ENCODE measurements at places on chromosomes 16 and 17. TPM values are rescaled to one million over a fixed set of nuclear protein-coding genes. Genes with fewer than 3 reads are reported as not detected.

Gene HEXIM2
- 4.3 TPM for total RNA-seq

Gene CAMTA2
- 17.7 TPM for total RNA-seq

Gene CYB5B
- 19.1 TPM for total RNA-seq

Gene FOXF1
- total RNA-seq: 0.58 TPM

Gene IGFBP4
- total RNA-seq: 438 TPM

Gene CCDC137
- total RNA-seq: 6.2 TPM

Gene ABCC11
- total RNA-seq: 3.1 TPM

Data from right lobe of liver (tissue), 6 donors.